NCI-H748 treated with DMSO at 0.1 percent for 48 hours (cell line): ENCODE measurements at places on chromosomes 1 and 21.

DNA sequence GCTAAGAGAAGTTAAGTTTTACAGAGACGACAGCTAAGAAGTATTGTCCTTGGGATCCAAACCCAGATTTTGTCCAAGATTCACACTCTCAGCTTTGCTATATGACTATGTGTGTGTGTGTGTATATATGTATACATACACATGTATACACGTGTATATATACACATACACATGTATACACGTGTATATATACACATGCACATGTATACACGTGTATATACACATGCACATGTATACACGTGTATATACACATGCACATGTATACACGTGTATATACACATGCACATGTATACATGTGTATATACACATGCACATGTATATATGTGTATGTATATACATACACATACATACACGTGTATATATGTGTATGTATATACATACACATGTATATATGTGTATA, 3.9 kb upstream of the CACHD1 start:
- DNase-seq: no peak

DNA sequence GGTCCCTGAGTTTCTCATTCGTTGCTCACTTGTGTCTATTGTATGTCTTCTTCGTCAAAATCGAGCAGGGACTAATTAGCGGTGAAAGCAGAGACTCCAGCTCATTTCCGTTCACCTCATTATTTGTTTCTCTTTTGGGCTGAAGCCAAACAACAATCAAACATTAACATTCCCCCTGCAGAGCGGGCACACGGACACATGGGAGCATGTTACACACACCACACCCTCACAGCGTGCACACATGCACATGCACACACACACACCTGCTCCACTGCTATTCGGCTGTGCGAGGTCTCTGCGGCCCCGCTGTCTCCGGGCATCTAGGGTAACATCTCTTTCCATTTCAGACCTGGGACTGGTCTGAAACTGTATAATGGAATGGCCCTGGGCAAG, 58.5 kb upstream of the LRRC8D start:
- DNase-seq: peak; percentile 66

DNA sequence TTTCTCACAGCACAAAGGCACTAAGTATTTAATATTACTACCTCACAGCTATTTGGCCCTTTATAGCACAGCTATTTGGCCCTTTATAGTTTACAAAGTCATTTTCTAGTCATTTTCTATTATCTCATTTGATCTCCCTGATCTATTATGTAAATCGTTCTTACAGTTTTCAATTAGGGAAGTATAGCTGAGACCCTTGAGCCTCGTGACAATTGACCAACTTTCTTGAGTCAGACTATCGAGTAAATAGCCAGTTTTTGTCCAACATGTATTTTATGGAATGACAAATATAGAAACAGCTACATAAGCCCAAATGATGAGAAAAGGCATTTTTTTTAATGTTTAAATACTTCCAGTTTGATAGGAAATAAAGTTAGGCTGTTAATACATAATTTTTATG, 7.0 kb upstream of the ANGPTL1 start:
- no peak for DNase-seq

DNA sequence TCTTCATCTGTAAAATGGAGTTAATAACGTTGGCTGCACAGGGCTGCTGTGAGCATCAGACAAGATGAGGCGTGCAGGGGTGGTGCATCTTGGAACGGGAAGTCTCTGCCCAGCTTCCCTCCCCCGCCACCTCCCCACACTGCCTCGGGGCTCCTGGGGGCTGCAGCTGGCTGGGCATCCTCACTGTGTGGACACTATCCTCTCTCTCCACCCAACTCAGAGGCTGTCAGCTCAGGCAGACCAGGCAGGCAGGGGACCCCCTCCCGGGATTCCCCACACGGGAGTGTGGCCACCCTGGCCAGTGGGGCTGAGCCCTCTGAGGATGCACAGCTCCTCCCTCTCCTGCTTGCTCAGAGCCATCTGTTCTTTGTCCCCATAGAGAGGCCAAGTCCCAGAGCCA, 122.7 kb downstream of the CCDC185 start:
- no peak for DNase-seq

- no peak for DNase-seq
Observed at GRCh38 chr21:45325206-45326168, 37.8 kb upstream of the POFUT2 start.

DNA sequence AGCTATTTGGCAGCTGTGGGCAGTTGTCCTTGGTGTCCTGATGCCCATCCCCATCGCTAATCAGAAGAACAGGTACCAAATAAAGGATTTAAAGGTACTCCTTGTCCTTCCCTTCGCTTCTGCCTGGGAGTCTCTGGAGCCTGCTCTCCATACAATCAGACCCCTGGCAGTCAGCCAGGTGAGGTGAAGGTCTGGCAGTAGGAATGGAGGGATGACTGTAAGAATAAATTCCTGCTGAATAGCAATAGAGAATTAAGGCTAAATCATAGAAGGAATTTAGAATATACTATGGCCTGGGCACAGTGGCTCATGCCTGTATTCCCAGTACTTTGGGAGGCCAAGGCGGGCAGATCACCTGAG, 9.2 kb downstream of the THBS3 start:
- no peak for DNase-seq

- peak; percentile 40 for DNase-seq
Observed at GRCh38 chr1:197042676-197043341, 24.3 kb downstream of the F13B start.

DNA sequence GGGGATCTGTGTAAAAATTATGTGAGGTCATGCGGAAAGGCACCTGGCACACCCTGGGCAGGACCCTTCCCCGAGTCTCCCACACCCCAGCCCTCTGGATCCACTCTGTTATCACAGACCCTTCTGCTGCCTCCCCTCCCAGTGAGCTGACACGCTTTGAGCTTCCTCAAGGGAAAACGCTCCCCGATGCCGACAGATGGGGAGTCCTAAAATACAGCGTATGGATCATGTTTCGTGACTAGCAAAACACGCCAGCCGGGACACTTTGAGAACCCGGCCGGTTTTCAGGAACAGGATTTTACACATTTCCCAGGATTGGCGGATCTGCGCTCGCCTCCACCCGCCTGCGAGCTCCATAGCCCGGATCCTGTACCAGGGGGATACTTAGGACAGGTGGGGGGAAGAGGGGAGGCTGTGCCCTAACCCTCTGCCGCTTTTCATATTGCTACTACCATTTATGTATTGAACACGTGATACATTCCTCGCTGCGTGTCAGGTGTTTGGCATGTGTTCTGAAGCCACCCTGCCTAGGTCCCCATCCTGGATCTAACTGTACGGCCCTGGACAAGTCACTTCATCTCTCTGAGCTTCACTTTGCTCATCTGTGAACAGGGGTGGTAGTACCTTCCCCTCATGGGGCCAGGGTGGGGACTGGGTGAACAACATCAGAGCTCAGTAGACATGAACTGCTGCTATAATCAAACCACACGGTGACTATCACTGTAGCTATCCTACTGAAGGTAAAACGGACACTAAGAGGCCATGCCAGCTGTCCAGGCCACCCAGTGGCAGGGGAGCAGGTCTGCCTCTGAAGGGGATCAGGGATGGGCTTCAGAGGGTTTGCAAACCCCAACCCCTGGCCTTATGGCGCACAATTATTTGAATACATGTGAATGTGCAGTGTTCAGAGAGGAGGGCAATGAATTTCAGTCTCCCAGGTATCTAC, 63.2 kb downstream of the SSBP3 start:
- DNase-seq: no peak

GRCh38 chr21:29074007-29074376, 544 bp upstream of the CCT8 start:
- DNase-seq: no peak

DNA sequence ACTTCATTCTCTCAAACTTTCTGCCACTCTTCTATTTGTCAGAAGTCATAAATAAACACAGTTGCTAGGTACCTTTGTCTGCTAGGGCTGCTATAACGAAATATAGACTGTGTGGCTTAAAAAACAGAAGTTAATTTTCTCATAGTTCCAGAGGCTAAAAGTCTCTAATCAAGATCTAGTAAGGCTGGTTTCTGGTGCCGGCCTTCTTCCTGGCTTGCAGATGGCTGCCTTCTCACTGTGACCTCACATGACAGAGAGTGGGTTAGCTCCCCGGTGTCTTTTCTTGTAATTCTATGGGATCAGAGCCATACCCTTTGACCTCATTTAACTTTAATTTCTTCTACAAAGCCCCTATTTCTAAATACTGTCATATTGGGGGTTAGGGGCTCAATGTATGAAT, 5.9 kb downstream of the PDC start:
- no peak for DNase-seq

GRCh38 chr1:66285618-66286270, 248.2 kb upstream of the SGIP1 start:
- DNase-seq: no peak

- DNase-seq: no peak
Observed at GRCh38 chr1:64701071-64701470, 43.8 kb upstream of the RAVER2 start.

- DNase-seq: no peak
Observed at GRCh38 chr21:44838951-44839350, 21.1 kb upstream of the SUMO3 start.

DNA sequence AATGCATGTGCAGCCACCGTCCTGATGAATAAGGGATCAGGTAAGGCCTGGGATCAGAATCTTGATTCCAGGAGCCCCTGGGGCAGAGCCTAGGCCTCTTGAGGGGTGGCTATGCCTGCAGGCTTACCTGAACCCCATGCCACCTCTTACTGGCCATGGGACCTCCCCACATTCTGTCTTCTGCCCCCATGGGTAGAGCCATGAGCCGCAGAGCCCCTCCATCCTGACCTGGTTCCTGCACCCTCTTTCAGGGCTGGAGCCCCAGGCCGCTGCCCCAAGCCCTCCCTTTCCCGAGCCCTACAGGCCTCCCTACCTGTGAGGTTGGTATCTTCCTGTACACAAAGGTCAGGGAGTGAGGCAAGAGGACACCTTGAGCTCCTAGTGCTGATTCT, 120.8 kb downstream of the DMRTB1 start:
- no peak for DNase-seq

DNA sequence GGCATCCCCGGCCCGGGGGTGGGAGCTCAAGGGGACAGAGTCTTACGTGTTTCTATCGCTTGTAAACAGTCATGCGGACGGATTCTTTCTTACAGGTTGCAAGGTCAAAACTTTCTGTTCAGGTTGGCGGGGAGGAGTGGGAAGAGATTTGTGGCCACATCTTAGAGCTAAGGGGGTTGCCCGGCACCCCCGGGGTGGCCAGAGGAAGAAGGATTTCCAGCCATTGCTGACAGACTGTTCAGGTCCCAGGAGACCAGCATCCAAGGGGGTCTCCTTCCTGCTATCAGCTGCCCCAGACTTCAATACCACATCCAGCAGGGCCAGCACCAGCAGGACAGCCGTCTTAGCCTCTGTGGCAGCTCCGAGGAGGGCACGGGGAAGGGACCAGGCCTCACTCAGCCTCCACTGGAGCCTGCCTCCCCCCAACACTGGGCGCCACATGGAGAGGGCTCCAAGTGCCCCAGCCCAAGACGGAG, 52.0 kb downstream of the KIF21B start:
- no peak for DNase-seq

DNA sequence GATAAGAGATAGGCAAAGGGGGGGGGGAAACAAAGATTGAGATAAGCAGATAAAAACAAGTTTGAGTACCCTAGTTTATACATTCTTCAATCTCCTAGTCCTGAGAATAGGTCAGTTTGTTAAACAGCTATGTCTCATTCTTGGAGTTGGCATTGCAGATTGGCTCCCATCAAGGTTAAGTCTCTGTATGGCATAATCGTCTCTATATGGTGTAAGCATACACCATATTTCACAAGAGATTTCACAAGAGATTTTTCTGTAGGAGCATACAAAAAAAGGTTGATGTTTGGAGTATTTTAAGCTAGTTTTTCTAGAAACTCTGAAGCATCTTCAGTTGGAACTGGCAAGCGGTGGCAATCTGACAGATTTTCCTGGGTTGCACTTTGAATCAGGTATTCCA, 35.8 kb downstream of the NCAM2 start:
- DNase-seq: no peak

DNA sequence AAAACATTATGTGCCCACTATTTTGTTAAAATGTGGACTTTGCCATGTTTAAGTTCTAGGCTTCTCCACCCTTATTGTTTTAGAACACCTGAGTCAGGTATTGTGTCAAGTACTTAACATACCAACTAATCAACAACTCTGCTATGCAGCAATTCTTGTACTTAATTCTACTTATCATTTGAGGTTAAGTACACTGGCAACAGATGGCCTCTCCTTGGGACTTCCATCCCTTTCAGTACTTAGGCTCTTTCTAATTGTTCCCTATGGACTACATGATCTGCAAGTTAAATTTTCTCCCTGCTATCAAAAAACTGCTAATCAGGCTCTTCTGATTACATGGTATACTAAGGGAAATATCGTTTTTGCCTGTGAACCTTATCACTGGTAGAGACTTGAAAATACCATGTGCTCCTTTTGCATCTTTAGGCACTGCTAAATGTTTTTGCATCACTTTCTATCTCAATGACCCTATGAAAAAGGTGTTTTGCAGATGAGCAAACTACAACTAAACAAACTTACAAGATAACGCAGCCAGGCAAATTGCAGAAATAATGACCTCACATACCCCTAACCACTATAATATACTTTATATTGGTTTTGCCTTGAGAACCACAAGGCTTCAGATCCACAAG, 18.9 kb downstream of the SFPQ start:
- peak; percentile 2 for DNase-seq
